HuH-7 (cell line): ENCODE measurements at places on chromosomes 5 and 9.

GRCh38 chr5:111075520-111075919, 4.0 kb downstream of the TSLP start:
- no peak for DNase-seq

DNA sequence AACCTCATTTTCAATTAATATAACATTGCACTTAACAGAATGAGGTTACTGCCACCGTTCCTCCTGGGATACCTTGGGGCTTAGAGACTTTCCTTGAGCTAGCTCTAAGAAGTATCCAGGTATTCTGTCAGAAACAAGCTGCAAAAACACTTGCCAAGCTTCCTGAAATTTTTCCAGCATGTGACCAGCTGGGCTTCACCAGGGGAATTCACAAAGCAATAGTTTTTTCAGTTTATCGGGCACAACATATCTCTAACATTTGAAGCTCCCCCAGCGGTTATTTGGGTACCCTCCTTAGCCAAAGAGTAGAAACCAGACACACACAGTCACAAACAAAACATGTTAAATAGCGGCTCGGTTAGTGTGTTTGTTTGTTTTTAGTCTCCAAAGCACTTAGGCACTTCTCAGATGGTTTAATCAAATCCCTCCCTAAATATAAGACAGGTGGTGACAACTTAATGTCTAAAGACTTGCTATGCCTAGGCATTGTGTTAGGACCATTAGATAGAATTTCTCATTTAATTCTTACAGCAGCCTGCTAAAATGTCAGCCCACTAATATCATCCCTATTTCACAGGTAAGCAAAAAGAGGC, 278.2 kb downstream of the GLIS3 start:
- no peak for DNase-seq

DNA sequence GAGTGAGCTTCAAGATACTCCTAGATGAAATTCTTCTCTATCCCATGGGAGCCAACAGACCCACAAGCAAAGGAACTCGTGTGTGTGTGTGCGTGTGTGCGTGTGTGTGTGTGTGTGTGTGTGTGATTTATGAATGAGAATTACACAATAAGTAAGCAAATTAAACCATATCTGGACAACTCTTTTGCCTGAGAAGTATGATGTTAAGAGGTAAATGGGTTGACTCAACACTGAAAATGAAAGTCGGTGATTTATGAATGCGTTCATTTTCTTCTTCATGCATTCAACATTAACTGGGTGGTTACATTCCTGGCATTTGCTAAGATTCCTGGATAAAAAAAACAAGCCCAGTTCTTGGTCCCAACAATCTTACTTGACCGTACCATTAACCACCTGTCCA, 171.3 kb upstream of the ZNF462 start:
- DNase-seq, result no peak

DNA sequence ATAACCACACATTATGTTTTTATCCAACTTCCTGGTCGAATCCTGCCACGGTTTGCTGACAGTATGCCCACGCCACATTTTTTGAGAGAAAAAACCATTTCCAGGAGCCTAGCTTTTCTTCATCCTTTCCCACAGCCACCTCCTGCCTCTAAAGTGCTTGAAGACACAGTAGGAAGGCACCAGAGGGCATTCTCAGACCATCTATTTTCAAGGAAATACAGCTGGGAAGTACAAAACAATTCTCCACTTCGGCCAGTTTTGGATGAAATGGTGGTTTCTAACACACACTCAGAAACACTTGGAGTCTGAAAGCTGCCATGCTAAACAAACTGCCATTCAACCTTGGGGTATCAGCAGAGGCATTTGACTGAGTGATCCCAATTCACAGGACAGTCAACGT, 86.3 kb upstream of the RPS23 start:
- DNase-seq, result no peak

DNA sequence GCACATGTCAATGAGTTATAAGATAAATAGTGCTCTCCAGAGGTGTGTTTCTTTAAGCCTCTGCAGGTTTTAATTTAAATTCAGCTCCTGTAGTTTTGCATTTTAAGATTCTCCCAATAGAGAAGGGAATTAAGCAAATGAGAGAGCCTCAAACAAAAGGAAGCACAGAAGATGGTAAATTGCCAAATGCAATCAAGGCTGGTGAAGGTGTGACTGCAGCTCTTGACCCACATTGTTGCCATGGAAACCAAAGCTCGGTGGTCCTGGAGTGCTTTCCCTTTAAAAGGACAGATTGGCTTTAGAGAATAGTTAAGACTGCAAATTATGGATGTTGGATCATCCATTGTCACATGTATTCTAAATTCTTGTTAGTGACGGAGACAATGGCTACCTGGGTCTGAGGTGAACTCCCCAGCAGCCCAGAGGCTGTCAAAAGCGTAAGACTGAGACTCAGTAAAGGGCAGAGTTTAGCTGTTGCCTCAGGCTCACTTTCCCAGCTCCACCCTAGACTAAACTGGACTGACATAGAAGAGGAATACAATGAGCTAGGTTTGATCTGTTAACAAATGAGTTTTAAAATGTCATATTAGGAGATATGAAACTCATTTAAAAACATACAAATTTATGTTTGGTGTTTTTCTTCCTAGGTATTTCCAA, 12.3 kb downstream of the GAPT start:
- no peak for DNase-seq

DNA sequence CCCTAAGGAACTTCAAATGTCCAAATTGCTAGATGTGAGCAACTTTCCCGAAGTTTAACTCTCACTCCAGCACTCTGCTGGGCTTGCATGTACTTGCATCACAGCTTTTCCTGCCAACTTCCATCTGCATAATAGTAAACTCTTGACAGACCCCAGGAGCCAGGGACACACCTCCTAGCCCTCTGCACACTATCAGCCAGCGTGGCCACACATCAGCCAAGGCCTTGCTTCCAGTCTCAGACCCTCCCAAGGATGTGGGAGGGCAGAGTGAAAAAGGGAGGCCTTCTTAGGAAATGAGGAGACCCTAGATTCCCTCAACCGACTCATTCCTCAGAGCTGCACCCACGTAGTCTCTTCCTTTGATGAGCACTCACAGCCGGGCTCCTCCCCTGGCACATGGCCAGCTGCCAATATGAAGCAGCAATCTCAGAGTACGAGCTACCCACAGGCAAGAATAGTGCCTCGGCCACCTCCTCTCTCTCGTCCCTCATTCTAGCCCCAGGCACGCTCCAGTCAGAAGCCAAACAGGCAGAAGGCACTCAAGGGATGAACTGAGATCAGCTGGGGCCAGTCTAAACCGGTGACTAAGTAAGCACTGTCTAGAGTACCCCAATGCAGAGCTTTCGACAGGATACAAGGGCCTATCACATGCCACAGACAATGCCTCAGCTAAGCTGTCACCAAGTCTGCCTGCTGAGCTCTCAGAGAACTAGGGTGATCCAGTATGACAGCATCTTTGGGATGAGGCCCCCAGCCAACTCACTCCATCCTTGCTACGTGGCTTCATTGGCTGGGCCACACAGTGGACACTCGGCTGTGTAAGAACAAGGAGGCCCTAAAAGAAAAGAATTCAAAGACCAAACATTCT, 2.3 kb downstream of the P4HA2 start:
- DNase-seq, result no peak
